A549 treated with Hydrocortisone at 1 μM for 4 hours (cell line): ENCODE measurements at places on chromosomes 1 and 21. TPM values are rescaled to one million over a fixed set of nuclear protein-coding genes. Genes with fewer than 3 reads are reported as not detected.

Gene CD1B
- not detected in 5 replicates for total RNA-seq

Gene EPHB2
- 30.2 to 41.7 TPM (median 36.7 TPM) in 5 replicates for total RNA-seq

Gene LCE1C
- not detected in 5 replicates for total RNA-seq

Gene KPRP
- not detected in 5 replicates for total RNA-seq

Gene SIM2
- 6.7 to 7.7 TPM (median 6.9 TPM) in 5 replicates for total RNA-seq

Gene TNFSF4
- total RNA-seq, result 0.03 to 0.09 TPM (median 0.08 TPM) in 5 replicates

Gene CELA2B
- total RNA-seq, result 0.14 TPM in 1 of 5 replicates, not detected in the others

Gene HES3
- total RNA-seq, result not detected in 5 replicates

Gene SH2D1B
- 0.06 to 0.15 TPM (median 0.12 TPM) in 5 replicates for total RNA-seq

Gene LCE6A
- total RNA-seq, result not detected in 5 replicates

Gene LIN28A
- total RNA-seq, result not detected in 5 replicates

Gene CCDC185
- total RNA-seq, result not detected in 5 replicates

Gene GSTM3
- total RNA-seq, result 22.0 to 26.7 TPM (median 24.5 TPM) in 5 replicates

Gene GREM2
- 0.07 to 0.16 TPM (median 0.10 TPM) in 5 replicates for total RNA-seq

Gene GUCA2A
- total RNA-seq, result 0.29 TPM in 1 of 5 replicates, not detected in the others

Gene HIVEP3
- total RNA-seq, result 2.6 to 3.3 TPM (median 3.2 TPM) in 5 replicates

Gene TSPEAR
- total RNA-seq, result not detected in 5 replicates

Gene ZNF648
- not detected in 5 replicates for total RNA-seq

Gene FCRL1
- not detected in 5 replicates for total RNA-seq

Gene OLFM3
- not detected in 5 replicates for total RNA-seq

Gene ATP6V1G3
- total RNA-seq, result not detected in 5 replicates

Gene TMCO2
- not detected in 5 replicates for total RNA-seq

Gene CELA3A
- not detected in 5 replicates for total RNA-seq

Gene SPATA17
- total RNA-seq, result 2.2 to 2.8 TPM (median 2.2 TPM) in 5 replicates

Gene KLF17
- total RNA-seq, result 0.32 to 0.76 TPM (median 0.47 TPM) in 5 replicates

Gene TMEM82
- total RNA-seq, result not detected in 5 replicates

Gene SEC16B
- total RNA-seq, result 0.55 to 0.93 TPM (median 0.83 TPM) in 5 replicates

Gene BMP8A
- 0.15 to 0.25 TPM (median 0.18 TPM) in 4 of 5 replicates, not detected in the other for total RNA-seq

Gene TEDDM1
- total RNA-seq, result not detected in 5 replicates

Gene LDLRAD1
- not detected in 5 replicates for total RNA-seq

Gene ARF1
- 404 to 442 TPM (median 437 TPM) in 5 replicates for total RNA-seq

Gene COL8A2
- total RNA-seq, result 0.09 to 0.14 TPM (median 0.12 TPM) in 5 replicates

Gene ZNF593OS
- 0.25 to 0.49 TPM (median 0.26 TPM) in 4 of 5 replicates, not detected in the other for total RNA-seq

Gene TLR5
- total RNA-seq, result 0.11 to 0.18 TPM (median 0.17 TPM) in 5 replicates

Gene FMOD
- total RNA-seq, result 0.03 to 0.06 TPM (median 0.06 TPM) in 3 of 5 replicates, not detected in the others

Gene TSTD1
- total RNA-seq, result 0.36 to 0.44 TPM (median 0.39 TPM) in 4 of 5 replicates, not detected in the other

Gene COL24A1
- total RNA-seq, result 0.02 TPM in 1 of 5 replicates, not detected in the others

Gene FAM167B
- 0.16 to 0.70 TPM (median 0.55 TPM) in 5 replicates for total RNA-seq

Gene HES4
- total RNA-seq, result 15.6 to 64.4 TPM (median 55.7 TPM) in 5 replicates
